Hypothalamus (tissue), 51 donors: ENCODE measurements at places on chromosomes 12 and 14.

DNA sequence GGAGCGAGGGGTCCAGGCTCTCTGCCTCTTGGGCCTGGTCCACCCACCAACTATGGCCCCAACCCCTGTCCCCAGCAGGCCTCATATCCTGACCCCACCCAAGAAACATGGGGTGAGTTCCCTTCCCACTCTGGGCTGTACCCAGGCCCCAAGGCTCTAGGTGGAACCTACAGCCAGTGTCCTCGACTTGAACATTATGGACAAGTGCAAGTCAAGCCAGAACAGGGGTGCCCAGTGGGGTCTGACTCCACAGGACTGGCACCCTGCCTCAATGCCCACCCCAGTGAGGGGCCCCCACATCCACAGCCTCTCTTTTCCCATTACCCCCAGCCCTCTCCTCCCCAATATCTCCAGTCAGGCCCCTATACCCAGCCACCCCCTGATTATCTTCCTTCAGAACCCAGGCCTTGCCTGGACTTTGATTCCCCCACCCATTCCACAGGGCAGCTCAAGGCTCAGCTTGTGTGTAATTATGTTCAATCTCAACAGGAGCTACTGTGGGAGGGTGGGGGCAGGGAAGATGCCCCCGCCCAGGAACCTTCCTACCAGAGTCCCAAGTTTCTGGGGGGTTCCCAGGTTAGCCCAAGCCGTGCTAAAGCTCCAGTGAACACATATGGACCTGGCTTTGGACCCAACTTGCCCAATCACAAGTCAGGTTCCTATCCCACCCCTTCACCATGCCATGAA, 8.6 kb downstream of the ARHGAP9 start:
- DNase-seq = no peak

DNA sequence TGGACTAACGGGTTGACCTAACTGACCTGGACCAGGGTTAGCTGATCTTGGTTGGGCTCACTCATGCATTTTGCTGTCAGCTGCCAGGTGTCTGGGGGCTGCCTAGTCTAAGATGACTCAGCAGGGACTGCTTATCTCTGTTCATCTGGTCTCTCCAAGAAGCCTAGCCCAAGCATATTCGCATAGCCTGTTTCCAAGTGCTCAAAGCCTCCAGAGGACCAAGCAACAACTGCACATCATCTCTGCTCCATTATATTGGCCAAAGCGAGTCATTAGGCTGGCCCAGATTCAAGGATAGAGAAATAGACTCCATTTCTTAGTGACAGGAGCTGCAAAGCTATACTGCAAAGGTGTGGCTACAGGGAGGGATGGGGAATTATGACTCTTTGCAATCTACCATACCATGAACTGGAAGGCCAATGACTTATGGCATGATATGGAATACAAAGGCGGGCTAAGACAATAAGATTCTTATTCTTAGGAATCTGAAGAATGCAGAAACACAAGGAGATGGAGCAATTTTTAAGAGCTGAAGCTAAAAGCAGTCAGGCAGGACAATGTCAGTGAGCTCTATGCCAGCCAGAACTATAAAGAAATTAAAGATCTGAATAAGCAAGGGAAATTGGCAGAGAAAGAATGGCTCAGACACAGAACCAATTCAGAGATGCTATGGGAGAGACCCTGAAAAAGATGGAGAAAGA, 194.6 kb upstream of the FSCB start:
- DNase-seq = no peak

GRCh38 chr12:25101092-25101445, 93.9 kb downstream of the DNAI7 start:
- DNase-seq = no peak

DNA sequence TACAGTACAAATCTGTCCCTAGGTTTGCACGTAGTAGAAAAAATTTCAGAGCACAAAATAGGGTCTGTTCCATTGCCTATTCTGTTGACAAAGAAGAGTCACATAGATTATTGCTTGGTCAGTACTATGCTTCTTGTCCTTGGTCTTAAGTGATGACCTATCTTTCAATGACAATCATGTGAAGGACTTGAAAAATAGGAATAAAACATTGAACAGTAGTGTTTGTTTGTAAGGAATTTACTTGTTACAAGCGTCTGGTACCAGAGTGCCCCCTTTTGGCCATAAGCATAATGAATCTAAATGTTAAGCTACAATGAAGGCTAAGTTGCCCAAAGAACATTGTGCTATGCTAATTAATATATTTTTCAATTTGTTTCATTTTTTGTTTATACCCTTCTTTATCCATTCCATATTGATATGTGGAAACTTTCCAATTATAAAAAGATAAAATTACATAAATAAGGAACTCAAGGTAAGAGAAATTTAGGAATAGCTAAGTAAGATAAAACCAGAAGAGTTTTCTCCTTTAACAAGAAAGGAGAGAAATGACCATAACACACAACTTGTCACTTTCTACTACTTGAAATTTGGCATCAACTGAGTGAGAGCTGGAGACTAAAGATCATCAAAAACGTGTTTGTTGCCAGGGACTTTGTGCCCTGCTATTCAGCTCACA, 204.7 kb downstream of the EPS8 start:
- DNase-seq = no peak

DNA sequence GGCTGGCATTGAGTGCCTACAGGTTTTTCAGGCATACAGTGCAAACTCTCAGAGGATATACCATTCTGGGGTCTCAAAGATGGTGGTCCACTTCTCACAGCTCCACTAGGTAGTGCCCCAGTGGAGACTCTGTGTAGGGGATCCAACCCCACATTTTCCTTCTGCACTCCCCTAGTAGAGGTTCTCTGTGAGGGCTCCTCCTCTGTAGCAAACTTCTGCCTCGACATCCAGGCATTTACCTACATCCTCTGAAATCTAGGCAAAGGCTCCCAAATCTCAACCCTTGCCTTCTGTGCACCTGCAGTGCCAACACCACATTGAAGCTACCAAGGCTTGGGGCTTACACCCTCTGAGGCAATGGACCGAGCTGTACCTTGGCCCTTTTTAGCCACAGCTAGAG, 179.2 kb downstream of the CCDC91 start:
- DNase-seq = no peak

DNA sequence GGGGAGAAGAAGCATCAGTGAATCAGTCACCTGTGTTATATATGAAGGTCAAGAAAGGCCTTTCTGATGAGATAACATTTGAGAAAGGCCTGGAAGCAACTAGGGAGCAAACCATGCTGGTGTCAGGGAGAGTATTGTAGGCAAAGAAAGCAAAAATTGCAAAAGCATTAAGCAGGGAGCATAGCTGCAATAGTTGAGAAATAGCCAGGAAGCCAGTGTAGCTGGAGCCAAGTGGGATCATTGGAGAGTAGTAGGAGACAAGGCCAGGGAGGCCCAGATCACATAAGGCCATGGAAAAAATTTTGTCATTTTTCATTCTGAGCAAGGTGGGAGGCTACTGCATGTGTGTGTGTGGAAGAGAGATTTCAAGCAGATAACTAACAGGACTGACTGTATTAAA, 18.8 kb upstream of the MAGOHB start:
- DNase-seq = no peak

DNA sequence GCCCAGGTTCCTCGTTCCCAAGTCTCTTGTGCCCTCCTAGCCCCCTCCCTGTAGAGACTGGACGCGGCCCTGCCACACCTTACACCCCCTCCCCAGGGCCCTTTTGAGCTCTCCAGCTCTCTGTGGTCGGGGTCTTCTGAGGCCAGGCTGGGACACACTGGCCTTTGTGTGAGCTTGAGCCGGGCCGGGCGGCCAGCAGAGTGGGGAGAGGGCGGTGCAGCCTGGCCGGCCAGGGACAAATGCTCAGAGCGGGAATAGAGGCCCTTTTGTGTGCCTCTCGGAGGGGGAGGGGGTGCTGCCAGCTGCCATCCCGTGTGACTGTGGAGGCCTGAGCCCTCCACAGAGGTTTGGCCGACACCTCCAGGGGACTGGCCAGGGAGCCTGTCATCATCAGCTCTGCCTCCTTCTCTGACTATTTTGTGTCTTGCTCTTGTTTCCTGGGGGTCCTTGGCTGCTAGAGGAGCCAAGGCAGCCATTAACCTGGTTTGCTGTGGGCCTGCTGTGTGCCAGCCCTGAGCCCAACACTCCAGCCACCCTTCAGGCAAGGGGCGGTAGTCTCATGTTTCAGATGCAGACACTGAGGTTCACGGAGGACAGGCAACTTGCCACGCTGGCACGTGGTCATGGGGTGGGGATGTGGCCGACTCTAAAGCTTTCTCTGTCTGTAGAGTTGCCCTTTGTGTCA, 13.6 kb downstream of the FAM222A start:
- DNase-seq = peak; percentile 94

GRCh38 chr14:36028218-36028617, 148.3 kb downstream of the PTCSC3 start:
- no peak for DNase-seq

GRCh38 chr12:49255857-49256637, 8.8 kb upstream of the TUBA1C start:
- DNase-seq = no peak

- DNase-seq = no peak
Measured at GRCh38 chr12:111076611-111077451, 156.5 kb upstream of the MYL2 start.

GRCh38 chr14:67500981-67501380, 12.5 kb upstream of the TMEM229B start:
- DNase-seq = no peak

GRCh38 chr12:86727160-86727559, 471.0 kb upstream of the MGAT4C start:
- DNase-seq = no peak

DNA sequence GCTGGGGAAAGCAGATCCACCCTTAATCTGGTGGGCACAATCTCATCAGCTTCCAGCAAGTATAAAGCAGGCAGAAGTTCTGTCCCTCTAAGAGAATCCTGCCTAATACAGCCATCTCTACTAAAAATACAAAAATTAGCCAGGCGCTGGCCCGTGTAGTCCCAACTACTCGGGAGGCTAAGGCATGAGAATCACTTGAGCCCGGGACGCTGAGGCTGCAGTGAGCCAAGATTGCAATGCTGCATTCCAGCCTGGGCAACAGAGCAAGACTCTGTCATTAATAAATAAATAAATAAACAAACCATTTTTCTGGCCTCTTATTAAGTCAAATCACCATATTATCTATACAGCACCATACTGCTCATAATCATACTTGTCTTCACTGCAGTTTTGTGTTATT, 111.2 kb downstream of the MED13L start:
- no peak for DNase-seq

GRCh38 chr12:130966443-130967030, 12.8 kb downstream of the ADGRD1 start:
- no peak for DNase-seq

DNA sequence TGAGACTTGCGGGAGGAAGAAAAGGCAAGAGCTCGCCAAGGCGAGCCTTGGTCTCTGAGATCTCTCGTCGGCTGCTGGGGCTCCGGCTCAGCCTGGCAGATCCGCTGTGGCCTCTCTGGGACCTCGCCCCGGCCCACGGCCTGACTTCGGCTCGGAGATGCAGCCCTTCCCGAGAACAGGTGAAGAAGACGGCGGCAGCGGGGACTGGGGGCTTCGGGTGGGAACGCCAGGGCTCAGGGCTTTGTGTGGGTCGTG, 6.0 kb upstream of the HOXC9 start:
- no peak for DNase-seq

- no peak for DNase-seq
Measured at GRCh38 chr12:120076651-120077050, 39.9 kb downstream of the RAB35 start.

GRCh38 chr12:32906399-32907165, 10.0 kb upstream of the PKP2 start:
- no peak for DNase-seq

GRCh38 chr12:39369756-39370155, 73.2 kb downstream of the KIF21A start:
- DNase-seq = no peak

DNA sequence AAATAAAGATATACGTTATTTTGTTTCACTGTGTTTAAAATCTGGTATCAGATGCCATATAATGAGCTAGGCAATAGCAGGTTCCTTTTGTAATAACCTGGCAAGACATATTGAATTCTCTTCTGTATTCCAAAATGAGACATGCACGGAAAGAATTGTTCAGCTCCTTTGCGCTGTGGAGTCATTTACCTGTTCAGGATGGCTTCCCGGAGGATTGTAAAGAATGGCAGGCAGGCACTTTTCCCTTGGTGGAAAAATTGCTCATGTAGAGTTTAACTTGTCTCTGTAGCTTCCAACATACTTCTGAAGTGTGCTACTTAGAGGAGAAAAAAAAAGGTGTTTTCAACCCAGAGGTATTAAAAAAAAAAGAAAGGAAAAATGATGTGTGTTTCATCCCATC, 805.2 kb downstream of the GALC start:
- DNase-seq = no peak

GRCh38 chr14:25431211-25432076, 381.5 kb upstream of the STXBP6 start:
- no peak for DNase-seq

DNA sequence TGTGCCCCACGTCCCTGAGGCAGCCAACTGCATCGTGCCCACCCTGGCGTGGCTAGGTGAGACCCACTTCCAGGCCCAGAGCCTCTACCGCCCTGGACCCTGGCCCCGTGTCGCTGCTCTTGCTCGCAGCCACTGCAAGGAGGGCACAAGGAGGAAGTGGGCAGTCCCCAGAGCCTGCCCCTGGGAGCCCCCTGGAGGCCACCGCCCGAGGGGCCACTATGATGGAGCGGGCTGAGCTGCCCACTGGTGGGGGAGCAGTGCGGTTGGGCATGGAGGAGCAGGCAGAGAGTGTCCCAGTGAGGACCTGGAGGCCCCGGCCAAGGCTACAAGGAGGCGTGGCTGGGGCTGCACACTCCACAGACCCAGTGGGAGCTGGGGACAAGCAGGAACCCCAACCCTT, 323.6 kb downstream of the PCNX1 start:
- no peak for DNase-seq

- DNase-seq = no peak
Measured at GRCh38 chr12:51905471-51906429, 1.6 kb upstream of the ACVRL1 start.
